ENCODE measurements at places on chromosomes 16 and 17.

DNA sequence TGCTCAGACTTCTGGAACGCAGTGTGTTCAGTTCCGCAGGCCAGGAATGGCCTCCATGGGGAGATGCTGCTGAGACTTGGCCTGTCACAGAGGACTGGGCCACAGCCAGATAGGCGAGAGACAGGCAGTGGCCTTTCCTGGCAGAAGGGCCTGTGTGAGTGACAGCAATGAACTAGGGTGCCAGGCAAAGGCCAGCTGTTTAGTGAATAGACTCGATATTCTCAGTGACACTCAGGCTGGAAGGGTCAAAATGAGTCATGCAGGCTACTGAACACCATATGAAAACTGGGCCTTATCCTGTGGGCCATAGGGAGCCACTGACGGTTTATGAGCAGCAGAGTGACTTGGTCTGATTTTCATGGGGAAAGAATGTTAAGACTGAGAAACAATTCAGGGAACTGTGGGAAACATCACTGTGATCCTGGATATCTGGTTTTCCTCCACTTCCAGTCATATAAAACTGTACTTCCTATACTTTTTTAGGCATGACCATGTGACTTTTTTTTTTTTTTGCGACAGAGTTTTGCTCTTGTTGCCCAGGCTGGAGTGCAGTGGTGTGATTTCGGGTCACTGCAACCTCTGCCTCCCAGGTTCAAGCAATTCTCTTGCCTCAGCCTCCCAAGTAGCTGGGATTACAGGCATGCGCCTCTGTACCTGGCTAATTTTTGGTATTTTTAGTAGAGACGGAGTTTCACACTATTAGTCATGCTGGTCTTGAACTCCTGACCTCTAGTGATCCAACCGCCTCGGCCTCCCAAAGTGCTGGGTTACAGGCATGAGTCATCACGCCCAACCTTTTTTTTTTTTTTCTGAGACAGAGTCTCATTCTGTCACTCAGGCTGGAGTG, 5.2 kb upstream of the NUBP1 start:
- no peak for DNase-seq

GRCh38 chr16:67241008-67241900, 6.0 kb downstream of the FHOD1 start:
- DNase-seq: no peak

- no peak for DNase-seq
Measured at GRCh38 chr17:6712854-6713129, 377 bp downstream of the SLC13A5 start.

DNA sequence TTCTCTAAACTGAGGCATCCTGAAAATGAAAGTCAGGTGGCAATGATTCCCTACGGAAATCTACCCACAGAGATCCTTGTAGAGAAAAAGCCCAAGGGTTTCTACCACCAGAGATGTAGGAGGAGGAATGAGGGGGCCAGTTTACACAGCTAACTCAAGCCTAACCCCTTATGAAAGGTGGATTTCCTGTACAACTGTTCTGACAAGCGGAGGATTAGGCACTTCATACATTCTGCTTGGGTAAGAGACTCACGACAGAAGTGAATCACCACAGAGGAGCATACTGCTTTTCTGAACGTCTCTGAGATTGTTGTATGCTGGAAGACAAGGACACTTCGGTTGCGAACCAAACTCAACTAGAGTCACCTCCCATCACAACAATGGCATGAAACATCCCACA, 72.7 kb downstream of the SMG6 start:
- DNase-seq: no peak

DNA sequence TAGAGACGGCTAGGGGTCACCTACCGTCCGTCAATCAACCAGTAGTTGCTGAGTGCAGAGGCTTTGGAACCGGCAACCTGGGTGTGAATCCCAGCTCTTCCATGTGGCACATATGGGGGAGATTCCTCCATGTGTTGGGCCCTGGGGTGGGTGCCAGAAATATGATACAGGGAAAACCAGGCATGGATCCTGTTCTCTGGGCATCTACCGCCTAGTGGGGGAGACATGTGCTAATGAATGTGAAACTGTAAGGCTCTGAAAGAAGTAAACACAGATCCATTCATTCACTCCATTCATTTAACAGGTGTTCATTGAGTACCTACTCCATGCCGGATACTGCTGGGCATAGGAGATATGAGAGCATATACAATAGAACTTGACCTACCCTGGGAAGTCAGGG, 39.5 kb upstream of the SDK2 start:
- no peak for DNase-seq

DNA sequence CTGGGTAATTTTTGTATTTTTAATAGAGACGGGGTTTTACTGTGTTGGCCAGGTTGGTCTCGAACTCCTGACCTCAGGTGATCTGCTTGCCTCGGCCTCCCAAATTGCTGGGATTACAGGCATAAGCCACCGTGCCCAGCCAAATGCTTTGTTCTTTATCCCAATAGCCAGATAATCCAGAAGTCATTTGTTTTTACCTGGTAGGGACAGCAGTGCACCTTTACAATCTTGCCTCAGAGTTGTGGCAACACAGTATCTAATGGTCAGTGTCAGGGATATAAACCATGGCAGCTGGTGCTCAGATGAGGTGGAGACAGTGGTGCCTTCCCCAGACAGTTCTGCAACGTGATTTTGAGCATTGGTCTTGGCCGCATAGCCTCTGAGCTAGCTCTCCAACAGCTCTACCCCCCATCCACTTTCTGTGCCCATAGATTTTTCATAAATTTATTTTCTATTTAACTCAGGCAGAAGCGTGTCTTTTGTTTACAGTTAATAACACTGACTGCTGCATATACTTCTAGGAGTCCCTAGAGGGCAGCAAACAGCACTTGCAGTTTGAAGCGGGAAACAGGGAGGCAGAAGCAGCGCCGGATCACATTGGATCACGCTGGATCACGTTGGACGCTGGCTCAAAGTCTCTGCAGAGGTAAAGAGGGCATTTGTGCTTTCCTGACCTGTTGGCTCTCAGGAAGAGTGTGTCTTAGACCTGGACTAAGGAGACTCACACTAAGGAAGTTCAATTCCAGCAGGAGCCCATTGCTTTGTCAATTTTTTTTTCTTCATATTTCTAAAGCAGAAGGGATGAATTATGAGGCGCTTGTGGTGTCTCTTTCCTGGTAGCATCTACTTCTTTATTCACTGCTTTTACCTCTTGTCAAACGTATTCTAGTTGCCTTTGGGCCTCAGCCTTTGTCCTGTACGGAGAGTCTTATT, 5.1 kb upstream of the GGT6 start:
- no peak for DNase-seq

DNA sequence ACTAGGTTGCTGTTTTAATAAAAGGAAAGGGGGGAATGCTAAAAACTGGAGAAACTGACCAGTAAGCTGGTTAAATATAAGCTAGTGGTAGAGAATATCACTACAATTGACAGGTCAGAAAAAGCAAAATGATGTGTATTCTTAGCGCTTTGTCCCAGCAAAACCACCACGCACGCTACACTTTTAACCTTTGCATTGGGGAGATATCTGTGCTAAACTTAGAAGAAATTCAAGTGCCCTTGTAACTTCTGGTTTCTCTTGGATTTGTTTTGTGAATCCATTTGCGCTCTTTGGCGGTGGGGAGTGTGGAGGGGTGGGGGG, 1.4 kb downstream of the GAN start:
- no peak for DNase-seq

DNA sequence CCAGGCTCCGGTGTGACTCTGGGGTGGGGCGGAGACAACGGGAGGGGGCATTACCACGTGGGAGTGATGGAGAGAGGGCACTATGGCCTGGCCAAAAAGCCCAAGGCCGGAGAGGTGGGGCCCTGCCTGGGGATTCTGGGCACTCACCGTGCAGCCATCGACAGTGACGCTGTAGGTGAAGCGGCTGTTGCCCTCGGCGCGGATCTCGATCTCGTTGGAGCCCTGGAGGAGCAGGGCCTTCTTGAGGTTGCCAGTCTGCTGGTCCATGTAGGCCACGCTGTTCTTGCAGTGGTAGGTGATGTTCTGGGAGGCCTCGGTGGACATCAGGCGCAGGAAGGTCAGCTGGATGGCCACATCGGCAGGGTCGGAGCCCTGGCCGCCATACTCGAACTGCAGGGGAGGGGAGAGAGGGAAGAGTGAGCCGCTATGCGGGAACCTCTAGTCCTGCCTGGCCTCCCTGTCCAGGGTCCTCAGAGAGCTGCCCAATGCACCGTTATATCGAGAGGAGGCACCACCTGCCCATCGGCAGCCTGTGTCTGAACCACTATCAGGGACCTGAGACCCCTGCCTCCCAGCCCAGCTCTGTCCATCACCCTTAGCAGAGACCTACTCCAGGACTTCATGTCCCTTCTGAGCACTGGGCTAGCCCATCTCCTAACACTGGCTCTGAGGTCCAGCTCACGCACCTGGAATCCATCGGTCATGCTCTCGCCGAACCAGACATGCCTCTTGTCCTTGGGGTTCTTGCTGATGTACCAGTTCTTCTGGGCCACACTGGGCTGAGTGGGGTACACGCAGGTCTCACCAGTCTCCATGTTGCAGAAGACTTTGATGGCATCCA, 15.6 kb downstream of the COL1A1 start:
- DNase-seq: no peak

DNA sequence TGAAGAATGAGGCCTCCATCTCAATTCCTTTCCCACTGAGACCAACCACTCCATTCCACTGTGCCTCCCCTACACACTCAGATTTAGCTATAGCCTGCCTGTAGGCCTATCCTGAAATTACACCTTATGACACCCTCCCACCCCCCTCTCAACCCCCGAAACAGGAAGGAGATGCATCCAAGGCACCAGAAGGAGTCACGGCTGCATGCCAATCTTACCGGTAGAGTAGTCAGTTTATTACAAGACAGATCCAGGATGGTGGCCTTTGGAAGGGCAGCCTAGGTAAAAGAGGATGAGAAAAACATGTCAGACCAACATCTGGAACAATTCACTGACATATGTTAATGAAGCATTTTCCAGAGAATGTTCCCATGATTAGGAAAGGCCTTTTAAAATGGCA, 2.6 kb downstream of the LRRC59 start:
- DNase-seq: no peak

- DNase-seq: no peak
Measured at GRCh38 chr16:27636453-27637240, 86.7 kb downstream of the KATNIP start.

GRCh38 chr17:55161935-55162555, 102.7 kb upstream of the HLF start:
- no peak for DNase-seq

DNA sequence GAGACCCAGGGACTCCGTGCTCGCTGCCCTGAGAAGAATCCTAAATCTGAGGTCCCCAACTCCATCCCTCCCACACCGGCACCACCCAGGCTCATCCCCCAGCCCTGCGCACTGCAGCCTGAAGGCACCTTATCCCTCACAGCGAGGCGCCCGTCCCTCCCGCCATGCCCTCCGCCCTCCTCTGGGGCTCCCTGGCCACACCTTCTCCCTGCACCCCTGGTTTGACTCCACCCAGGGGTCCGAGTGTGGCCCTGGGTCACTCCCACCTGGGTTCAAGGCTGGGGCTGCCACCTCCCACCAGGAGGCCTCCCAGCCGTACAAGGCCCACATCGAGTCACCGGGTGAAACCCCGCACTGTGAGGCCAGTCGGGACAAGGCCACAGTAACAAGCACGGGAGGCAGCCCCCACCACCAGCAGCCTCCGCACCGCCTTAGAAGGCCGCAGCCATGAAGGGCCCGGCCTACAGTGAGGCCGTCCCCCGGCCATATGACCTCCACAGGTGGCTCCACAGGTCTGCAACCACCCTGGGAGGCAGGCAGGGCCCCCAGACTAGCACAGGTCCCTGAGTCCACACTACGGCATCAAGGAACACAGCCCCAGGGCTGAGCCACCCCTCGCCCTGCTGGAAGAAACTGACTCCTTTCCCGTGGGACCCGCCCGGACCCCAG, 8.3 kb downstream of the HAGH start:
- no peak for DNase-seq

- no peak for DNase-seq
Measured at GRCh38 chr16:57807252-57807967, 5.1 kb upstream of the KIFC3 start.

- DNase-seq: no peak
Measured at GRCh38 chr17:64583038-64583437, 76.3 kb downstream of the CEP95 start.

GRCh38 chr17:72407931-72408330, 287.1 kb downstream of the SOX9 start:
- DNase-seq: no peak

- DNase-seq: no peak
Measured at GRCh38 chr17:17741349-17742023, 60.2 kb downstream of the RAI1 start.

GRCh38 chr17:5121186-5121841, 5.5 kb downstream of the USP6 start:
- DNase-seq: no peak

GRCh38 chr16:78278056-78278450, 178.6 kb downstream of the WWOX start:
- DNase-seq: no peak

DNA sequence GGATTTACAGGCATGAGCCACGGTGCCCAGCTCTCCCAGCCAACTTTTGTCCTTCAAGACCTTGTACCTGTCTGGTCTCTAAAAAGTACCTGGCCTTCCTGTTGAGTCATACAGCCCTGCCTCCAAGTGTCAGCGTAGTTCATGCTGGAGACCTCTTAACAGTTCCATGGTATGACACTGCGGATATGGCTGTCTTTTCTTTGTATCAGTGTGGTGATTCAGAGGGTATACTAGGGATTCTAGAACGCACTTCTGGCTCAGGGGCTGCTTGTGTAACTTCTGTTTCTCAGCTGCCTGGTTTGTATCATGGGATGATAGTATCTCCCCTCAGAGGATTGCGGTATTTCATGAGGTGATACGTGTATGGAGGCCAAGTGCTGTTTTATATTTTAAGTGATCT, 2.0 kb upstream of the TMEM11 start:
- DNase-seq: no peak

DNA sequence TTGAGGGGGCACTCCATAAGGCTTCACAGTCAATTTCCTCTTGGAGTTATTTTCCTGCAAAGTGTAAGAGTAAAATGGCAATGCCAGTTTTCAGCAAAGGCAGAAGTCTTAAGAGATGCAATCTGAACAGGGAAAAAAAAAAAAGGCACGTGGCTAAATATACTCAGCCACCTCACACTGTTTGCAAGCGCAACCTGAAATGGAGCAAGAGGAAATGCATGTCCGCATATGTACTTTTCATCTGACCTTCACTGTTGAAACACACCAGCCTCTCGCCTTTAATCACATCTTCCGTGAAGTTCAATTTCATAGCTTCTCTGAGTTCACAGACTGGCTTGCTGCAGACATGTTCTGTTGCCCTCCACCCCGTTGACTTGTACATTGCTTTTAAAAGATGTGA, 101.4 kb downstream of the KATNIP start:
- DNase-seq: no peak

GRCh38 chr17:80294210-80294609, 33.6 kb downstream of the RNF213 start:
- DNase-seq: no peak

DNA sequence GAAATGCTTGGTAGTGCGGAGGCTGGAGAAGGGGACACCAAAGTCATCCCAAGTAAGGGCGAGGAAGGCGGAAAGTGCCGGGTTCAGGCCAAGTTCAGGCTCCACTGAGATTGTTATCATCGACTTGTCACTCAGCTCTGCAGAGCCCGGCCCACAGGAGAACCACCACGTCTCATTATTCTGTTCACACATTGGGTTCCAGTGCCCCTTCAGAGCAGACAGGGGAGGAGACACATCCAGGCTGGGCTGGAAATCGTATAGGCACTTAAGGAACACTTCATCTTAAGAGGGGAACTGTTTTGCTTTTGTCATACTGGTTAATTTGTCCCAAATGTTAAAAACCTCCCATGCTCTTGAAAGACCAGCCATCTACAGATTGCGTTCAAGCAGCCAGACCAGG, 118.3 kb upstream of the ADAMTS18 start:
- no peak for DNase-seq

- DNase-seq: no peak
Measured at GRCh38 chr16:88673716-88674379, 11.0 kb upstream of the MVD start.

Data from activated T-helper 1 cell treated with anti-CD3 and anti-CD28 coated beads, Interleukin-2, amount 50 U/mL, for 16 hours (primary cell).